ENCODE measurements at places on chromosomes 11 and 22.

GRCh38 chr22:22218302-22218701, 26.3 kb upstream of the VPREB1 start:
- DNase-seq = no peak

DNA sequence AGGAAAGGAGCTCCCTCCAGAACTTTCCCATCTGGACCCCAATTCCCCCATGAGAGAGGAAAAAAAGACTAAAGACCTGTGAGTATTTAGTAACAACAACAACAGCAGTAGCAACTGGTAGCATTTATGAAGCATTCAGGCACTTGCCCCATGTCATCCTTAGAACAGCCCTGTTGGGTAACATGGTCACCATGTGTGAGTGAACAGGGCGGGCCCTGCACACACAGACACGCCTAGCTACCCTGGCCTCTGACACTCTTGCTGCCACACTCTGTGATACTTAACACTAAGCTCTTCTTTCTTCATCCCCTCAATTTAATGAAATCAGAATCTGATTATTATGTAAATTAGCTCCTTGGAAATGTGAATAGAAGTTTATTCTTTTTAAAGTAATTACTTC, 26.1 kb upstream of the SLC25A18 start:
- DNase-seq = no peak

DNA sequence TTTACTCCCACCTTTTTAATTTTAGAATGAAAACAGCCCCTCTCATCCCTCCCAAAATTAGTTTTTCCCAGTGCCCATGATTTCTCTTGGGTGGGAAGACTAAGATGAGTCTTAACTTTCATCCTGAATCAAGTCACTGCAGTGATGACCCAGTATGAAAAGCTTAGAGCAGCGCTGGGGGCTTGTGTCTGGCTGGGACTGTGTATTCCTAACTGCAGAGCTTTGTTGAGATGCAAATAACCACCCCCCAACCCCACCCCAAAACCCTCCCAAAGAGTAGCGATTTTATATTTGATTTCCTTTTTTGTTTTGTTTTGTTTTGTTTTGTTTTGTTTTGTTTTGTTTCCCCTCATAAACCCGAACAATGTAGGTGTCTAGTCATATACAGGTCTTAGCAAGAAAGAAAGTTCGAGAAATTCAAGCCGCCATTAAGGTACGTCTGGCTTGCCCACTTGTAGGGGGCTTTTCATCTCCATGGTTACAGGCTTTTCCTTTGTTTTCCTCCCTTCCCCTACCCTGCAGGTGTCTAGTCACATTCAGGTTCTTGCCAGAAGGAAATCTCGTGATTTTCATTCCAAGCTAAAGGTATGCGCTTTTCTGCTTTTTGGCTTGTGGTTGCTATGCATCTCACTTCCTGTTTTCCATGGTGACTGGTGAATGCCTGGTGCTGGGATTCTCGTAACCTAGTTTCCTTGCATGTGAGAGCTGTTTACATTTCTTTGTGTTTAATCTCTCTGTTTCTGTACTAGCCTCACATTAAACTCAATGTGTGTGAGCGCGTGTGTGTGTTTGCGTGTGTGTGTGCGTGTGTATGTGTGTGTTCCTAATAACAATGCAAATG, 144.6 kb upstream of the RASSF10 start:
- peak; percentile 71 for DNase-seq

DNA sequence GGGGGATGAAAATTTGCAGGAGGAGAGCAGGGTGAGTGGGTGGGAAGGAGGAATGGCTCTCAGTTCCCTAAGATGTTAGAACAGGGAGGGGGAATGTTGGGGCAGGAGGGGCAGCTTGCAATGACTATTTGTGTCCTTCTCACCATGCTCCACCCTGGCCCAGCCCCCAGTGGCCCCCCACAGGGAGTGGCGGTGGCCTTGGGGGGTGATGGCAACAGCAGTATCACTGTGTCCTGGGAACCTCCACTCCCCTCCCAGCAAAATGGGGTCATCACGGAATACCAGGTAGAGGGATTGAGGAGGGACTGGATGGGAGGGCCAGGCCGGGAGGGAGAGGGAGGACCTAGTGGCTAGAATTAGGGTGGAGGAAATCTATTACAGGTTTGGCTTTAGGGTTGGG, 10.2 kb downstream of the ROBO3 start:
- no peak for DNase-seq

GRCh38 chr22:29342577-29343312, 27.2 kb upstream of the RASL10A start:
- DNase-seq = no peak

DNA sequence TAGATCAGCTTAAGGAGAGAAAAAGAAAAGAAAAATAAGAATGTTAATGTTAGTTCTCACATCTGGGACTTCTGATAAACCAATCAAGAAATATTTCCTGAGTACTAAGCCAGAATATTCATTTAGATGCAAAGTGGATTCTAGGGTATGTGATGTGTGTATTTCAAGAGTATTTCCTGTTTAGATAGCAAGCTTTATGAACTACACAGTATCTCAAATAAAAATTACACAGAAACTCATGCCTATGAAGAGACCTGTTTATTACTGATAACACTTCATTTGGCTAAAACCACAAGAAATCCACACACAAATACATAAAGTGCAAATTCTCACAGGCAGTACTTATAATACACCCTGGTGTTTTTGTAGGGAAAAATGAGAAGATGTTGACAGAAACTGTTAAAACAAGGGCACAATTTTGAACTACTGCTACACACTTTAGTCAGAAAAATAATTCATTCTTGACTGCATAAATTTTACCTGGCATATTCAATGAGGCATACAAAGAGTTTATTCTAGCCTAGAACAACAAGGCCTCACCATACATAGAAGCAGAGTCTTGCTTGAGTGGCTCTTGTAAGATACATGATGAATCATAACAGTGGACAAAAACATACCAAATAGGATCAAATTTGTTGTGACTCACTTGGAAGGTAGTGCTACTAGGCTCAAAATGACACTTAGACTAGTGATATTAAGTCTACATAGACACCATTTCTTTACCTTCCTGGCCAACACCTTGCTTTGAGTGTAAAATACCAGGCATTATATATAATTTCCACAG, 18.8 kb upstream of the P4HA3 start:
- DNase-seq = peak; percentile 66

GRCh38 chr11:121688055-121688491, 235.3 kb upstream of the SORL1-AS1 start:
- DNase-seq = peak; percentile 43

GRCh38 chr11:62172294-62172693, 17.7 kb upstream of the SCGB1D1 start:
- DNase-seq = no peak

DNA sequence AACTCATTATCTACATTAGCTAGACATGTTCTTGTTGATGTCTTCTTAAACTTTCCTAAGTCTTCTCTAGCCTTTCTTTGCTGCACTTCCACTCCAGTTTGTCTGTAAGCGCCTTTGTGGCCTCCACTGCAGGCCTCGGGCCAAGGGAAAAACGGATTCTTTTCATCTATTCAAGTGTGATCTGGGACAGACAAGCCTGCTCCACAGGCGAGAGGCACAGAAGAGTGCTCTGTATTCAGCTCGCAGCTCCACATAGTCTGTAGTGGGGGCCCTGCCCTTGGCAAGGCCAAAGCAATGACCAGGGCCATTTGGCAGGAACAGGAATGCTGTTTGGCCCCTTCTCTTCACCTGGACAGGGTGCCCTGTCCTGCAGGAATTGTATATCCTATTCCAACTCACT, 84.1 kb upstream of the BARX2 start:
- DNase-seq = no peak

DNA sequence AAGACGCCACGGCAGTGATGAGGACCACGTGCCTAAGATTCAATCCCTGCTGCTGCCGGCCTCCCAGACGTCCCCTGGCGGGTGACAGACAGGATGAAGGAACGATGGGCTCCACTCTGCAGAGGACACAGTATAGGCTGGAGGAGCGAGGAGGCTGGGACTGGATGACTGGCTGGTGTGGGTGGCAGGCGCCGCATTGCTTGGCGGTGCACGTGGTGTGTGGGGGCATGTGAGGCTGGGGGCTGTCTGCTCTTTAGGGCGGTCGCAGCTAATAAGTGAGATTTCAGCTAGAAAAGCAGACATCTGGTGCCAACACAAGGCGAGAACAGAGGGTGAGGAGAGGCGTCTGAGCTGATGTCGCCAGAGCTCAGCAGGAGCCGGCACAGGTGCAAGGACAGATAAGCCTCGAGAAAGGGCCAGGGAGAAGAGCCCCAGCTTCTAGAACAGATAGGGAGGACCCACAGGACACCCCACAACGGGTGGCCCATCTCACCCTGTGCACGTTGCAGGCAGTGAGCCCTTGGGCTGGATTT, 33.2 kb downstream of the TSPAN4 start:
- no peak for DNase-seq

DNA sequence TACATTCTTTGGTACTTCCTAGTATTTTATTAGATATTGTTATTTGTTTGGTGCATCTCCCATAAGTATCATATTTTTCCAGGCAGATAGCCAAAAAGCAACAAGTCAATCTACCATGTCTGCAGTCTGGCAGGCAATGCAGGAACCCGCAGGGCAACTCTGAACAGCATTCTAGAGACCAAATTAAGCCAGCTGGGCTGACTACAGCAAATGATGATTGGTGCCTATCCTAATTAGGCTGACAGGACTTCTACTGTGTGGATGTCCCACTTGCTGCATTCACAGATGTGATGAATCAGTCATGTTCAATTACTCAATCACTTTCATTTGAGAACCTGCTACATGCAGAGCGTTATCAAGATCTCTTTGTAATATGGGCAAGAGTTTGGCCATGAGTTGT, 40.3 kb upstream of the AMOTL1 start:
- DNase-seq = no peak

DNA sequence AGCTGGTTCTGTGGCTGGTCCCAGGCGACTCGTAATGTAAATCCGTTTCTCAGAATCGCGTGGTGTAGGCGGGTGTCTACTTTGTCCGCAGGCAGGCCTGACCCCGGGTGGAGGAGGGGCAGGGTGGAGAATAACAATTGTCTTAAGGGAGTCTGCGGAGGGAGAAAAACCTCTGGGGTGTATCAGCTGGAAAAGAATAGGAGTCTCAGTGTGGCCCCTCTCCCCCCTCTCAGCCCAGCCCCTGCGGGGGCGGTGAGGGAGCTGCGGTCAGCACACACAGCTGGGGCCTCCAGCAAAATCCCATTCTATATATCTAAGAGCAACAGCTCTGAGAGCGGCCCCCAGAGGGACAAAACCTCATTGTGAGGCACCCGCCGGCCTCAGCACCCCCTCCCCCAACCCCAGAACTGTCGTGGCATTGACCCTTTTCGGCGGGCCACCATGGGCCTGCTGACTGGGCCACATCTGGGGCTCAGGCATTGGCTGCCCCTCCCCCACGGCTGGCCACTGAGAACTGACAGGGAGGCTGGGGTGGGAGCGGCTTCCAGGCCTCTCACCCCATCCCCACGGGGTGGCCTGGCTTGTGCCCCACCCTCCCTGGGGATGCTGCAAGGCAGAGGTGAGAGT, 2.7 kb upstream of the MYRF start:
- no peak for DNase-seq

DNA sequence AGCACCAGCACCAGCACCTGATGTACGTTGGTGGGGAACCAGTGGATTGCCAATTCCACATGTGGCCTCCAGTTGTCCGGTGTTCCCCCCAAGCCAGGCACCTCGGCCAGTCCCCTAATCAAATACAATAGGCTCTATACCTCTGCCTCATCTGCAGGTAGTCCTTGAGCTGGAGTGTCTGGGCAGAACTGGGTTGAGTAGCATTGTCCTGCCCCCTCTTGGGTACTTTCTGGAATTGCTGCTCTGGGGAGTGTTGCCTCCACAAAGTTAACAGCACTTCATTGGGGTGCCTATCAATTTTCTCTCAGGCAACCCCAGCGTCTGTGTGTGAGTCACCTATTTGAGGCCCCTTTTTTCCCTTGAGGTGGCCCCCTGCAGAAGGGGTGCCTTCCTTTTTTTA, 413.0 kb upstream of the LARGE1 start:
- no peak for DNase-seq

DNA sequence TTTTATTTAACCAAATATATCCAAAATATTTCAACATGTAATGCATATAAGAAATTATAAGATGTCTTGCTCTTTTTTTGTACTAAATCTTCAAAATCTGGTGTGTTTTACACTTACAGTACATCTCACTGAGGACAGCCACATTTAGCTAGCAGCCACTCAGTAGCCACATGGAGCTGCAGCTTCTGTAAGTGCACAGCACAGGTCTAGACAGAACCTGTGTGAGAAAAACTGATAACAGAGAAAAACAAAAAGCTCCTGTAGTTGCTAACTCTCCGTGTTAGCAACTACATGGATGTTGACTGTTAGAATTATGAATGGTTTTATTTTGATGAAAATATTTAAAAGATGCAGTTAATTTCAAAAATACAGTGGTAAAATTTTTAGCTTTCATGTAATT, 22.2 kb downstream of the ASRGL1 start:
- no peak for DNase-seq

- no peak for DNase-seq
Observed at GRCh38 chr11:134521001-134521400, 109.0 kb upstream of the B3GAT1 start.

DNA sequence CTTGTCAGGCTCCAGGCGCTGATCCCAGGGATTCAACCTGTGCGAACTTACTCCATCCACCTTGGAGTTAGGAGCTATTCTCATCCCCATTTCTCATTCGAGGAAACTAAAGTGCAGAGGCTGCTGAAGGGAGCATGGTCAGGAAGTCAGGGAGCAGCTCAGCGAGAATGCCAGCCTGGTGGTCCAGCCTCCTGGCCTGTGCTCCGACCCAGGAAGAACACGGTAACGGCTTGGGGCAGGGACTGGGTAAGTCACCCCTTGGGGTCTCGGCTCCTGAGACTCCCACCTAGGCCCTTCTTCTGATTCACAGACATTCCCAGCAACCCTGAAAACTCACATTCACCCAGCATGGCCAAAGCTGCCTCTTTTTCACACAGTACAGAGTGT, 132.8 kb downstream of the CRYBB2 start:
- DNase-seq = no peak

- no peak for DNase-seq
Observed at GRCh38 chr11:75147875-75148263, 3.0 kb upstream of the SLCO2B1 start.

DNA sequence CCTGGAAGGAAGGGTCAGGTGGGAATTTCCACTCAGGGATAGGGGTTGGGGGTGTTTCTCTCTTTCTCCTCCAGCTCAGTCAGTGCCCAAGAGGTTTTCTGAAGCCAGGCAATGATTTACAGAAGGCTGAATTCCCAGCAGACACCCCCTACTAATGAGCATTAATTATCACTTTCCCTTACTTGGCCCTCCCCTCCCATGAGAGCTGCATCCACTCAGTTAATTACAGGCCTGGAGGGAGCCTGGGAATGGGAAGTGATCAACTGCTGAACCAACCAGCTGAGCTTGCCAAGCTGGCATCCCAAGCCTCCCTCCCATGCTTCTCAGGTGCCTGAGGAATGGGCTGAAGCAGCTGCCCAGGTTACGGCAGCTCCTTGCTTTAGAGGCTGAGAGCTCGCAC, 992 bp downstream of the LGALS12 start:
- DNase-seq = no peak

DNA sequence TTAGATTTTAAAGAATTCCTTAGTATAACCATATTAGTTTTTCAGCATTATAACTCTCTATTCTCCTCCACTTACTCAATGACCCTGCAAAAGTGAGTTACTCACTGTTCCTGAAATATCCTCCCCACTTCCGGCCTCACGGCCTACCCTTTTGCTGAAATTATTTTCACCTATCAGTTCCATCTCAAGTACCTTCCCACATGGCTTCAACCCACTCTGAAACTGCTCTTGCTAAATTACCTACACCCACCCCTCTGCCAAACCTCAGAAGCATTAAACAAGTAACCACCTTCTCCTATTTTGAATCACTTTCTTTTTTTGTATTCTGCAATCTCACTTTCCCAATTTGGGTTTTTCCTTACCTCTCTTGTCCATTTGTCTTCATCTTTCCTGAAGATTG, 37.7 kb downstream of the OR5P2 start:
- no peak for DNase-seq

All from AG08396 (cell line).